ENCODE measurements at places on chromosomes 16 and 17.

DNA sequence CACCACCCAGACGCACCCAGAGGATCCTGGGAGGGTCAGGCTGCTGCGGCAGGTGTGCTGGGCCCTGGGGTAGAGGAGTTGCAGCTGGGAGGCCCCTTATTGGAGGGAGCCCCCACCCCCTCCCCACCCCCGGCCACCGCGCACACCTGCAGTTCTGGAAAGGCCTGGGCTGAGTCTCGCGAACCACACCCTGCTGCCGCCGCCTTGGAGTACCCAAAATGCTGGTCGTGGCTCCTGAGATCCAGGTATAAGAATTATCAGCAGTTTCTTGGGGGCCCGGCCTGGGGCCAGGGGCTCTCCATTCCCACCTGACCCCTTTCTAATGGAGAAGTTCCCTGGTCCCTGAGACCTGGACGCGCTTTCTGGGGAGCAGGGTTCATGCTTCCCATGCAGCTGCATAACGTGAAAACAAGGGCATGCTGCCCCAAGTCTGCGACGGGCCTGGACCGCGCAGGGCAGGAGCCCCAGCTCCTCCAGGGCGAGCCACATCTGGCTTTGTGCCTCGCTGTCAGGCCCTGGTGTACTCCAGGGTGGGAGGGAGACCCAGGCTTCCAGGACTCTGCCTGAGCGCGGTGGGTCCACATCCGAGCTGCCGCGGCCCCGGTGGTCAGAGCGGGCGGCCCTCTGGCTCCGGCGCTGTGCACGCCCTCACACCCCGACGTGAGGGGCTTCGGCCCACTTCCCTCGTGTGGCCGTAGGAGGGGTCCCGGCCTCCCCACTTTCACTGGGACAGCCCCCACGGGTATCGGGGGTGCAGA is 7.3 kb upstream of the SNAI3 start:
- DNase-seq = no peak

- DNase-seq = no peak
These were observed 126.5 kb downstream of the ENGASE start for GRCh38 chr17:79201119-79201518.

DNA sequence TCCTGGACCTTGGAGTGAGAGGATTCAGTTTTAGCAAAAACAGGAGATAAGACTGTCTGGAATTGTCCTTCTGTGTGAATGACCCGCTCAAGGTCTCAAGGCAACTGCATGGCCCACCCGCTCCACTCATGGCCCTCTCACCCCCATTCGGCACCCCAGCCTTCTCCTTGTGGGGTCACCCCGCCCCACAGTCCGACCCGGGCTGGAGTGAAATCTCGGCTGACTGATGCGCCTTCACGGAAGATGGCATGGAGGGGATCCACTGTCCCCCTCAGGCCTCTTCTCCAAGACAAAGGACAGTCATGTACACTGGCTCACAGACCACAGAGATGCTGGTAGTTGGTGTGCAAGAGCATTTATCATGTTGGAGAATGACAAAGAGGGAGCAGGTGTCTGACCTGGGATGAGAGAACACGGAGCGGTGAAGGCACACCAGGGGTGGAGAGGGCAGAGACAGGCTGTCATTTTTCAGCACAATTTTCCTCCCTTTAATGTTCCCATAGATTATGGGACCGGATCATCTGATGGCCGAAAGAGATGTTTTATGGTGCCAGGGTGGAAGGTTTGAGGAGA is 391.9 kb upstream of the TNRC6C start:
- no peak for DNase-seq

DNA sequence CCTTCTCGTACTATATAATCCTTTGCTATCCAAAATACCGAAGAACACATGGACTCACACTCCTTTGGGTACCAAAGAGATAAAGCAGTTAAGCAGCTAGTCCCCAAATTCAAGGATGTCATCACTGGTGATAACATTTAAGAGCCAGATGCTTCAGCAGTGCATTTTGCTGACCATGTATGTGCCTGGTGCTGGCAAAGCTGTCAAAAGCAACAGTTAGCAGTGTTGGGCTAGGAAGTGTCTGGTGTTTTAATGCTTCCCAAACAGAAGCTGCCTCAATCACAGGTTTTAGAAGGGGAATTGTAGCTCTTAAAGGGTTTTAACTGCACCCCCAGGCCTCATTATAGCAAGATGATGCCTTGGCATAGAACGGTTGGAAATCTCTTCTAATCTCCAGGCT is 4.7 kb downstream of the FAM117A start:
- DNase-seq = no peak

DNA sequence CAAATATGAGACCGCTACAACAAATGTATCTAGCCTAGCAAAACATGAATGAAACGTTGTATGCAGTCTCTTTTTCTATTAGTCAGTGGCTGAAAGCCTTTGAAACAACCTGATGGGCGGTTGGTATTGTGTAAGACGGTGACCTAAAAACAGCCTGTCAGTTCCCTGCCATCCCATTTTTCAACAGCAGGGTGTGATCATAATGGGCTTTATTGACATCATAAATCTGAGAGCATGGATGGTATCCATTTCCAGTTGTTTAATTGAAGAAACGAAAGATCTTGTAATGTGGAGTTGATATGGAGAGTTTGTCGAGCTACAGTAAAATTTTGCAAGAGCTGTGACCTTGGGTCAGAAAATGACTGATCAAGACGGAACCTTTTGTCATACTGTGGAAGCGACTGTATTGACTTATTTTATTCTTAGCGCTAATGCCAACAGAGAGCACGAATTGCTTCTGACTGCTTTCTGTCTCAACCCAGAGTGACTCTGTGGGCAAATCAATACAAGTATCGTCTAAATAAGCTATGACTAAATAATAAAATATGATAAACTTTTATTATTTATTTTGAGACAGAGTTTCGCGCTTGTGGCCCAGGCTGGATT is 12.3 kb upstream of the MEIOB start:
- DNase-seq = no peak

Data from activated naive CD4-positive, alpha-beta T cell treated with Interleukin-2 at 50 U/mL for 16 hours (primary cell).